Umbilical cord (tissue), 2 donors: ENCODE measurements at places on chromosomes 11 and 22. TPM values are rescaled to one million over a fixed set of nuclear protein-coding genes. Genes with fewer than 3 reads are reported as not detected.

DNA sequence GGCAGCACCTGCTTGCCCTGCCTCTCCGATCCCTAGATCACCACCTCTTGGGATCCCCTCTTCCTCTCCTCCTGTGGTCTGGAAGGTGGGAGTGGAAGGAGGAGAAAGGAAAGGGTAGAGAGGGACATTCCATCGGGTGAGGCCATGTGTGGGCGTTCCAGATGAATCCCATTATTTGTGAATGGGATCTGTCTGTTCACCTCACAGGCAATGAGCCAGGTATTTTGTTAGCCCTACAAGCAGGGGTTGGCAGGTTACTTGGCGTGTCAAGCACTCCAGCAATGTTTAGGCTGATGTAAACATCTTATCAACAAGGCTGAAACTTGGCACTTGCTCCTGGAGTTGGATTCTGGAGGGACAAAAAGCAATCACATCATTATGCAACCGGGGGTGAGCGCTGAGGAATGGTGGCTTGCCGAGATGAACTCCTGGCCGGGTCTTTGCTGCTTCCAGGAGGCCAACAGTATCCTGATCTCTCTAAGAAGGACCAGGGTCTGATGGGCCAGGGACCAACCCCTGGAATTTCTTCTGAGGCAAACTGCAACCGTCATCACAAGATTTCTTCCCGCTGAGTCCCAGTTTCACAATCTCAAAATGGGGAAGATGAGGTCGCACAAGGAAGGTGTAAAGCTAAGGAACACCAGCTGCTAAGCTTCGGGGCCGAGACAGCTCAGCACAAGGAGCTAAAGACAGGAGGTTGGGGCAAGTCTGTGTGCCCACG, 7.8 kb downstream of the ADAMTS8 start:
- DNase-seq, result no peak

- DNase-seq, result no peak
Observed at GRCh38 chr11:79637219-79637618, 196.4 kb upstream of the TENM4 start.

DNA sequence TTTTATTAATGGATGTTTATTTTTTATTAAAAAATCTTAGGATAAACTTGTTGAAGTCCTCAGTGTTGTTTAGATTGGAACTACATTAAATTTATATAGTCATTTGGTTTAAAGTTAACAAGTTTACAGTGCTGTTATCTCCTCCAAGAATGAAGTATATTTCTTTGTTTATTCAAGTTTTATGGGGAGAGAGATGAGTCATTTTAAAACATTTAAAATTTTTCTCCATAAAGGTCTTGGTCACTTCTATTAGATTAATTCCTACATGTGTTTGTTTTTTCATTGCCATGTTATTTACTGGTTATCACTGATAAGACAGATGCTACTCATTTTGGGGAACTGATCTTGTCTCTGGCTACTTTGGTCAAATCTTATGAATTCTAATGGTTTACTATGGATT, 429.6 kb downstream of the METTL15 start:
- DNase-seq, result no peak

- no peak for DNase-seq
Observed at GRCh38 chr22:20427945-20428417, 9.6 kb downstream of the SCARF2 start.

- peak; percentile 54 for DNase-seq
Observed at GRCh38 chr11:121886005-121886734, 229.8 kb downstream of the BLID start.

DNA sequence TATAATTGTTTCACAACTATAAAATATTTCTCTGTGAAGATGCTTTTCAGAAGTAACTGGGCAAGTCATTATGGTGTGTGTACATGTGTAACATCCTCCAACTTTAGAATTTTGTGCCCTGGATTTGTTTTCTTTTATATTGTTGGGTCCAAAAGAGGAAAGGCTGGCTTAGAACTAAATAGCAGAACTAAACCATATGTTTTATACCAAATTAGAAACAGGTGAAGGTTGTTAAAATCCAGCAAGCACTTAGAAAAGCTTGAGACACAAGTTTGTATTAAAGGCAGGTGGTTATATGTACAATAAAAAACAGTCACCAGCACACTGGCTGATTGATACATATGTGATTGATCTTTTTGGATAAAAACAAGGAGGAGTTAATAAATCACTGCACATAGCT, 158.5 kb downstream of the WNT11 start:
- DNase-seq, result no peak

DNA sequence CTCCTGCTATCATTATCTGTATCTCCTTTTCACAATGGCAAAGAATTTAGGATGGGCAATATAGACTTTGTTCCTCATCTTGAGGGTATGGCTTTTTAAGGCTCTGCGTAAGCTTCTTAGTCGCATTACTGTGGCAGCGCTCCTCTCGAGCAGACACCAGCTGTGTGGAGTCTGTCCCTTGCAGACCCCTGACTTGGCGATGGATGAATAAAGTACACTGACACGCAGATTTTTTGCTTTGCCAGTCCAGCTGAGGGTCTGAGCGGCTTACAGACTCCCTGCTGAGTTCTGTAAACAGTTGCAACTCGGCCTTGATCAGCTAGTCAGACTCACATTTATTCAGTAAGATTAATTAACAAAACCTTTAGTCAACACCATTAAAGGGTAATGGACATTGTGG, 390.0 kb upstream of the CNTN5 start:
- no peak for DNase-seq

GRCh38 chr11:19766206-19766605, 53.6 kb downstream of the NAV2 start:
- peak; percentile 69 for DNase-seq

- DNase-seq, result no peak
Observed at GRCh38 chr11:47289856-47290255, 19.9 kb downstream of the MADD start.

GRCh38 chr11:19419021-19419750, 178.4 kb upstream of the E2F8 start:
- no peak for DNase-seq

DNA sequence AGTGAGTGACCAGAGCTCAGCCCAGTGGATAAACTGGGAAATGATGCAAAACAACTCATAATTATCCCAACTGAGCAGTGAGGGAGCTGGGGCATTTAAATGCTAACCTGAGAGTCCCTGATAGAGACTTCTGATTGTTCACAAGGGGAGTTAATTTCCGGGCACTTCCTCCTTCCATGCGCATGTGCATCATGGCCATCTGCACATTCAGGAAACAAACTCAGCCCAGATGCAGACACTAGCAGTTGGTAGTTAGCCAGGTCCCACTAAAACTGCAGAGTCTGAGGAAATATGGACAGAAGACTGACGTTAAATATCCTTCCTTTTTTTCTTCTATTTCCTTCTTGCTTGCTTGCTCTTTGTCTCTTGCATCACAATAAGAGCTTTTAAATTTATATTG, 852.1 kb upstream of the LRRC4C start:
- DNase-seq, result no peak

DNA sequence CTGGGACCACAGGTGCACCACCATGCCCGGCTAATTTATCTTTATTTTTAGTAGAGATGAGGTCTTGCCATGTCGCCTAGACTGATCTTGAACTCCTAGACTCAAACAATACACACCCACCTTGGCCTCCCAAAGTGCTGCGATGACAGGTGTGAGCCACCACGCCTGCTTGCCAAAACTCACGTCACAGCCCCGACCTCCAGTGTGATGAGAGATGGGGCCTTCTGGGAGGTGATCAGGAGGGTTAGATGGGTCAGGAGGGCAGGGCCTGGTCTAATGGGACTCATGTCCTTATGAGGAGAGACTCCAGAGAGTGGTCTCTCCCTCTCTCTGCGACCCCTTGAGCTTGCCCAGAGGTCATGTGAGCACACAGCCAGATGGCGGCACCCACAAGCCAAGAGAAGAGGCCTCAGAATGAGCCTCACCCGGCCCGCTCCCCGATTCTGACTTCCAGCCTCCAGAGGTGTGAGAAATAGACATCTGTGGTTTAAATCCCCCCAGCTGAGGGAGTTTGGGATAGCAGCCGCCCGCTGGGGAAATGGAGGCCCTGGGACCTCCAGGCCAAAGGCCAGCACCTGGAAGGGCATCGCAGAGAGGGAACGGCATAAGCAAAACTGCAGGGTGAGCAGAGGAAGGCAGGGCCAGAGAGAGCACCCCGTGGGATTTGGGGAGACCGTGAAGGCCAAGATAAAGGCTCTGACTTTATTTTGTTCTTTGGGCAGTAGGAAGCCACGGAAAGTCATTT, 24.1 kb upstream of the GAL start:
- no peak for DNase-seq

DNA sequence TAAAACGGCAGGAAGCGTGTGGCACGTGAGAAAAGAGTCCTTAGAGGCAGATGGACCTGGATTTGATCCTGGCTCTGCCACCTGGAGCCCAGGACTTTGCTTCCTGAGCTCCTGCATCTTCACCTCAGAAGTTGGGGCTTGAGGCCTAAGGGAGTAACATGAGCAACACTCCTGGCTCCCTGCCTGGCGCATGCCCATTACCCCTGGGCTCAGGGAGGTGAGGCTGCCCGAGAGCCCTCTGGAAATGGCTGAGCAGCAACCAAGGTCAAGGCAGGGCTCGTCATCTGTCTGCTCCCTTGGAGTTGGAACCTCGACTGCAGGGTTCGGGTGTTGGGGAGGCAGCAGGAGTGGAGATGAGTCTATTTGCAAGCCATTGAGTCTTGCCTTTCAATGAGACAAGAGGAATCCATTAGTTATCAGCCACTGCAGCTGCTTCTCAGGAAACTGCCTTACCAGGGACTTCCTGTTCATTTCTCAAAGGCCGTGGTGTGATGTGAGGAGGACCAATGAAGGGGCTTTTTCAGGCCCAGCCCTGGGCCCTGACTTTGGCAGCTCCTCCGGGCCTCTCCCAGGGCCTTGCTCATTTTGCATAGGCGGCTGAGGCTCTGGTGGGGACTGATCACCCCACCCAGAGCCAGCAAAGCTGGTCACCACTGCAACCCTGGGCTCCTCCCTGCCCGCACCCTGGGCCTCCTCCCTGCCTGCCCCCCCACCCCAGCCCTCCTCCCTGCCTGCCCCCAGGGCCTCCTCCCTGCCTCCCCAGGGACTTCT, 6.4 kb downstream of the FADS2 start:
- DNase-seq, result peak; percentile 96

- DNase-seq, result peak; percentile 56
Observed at GRCh38 chr11:78798663-78799062, 224.0 kb upstream of the NARS2 start.

GRCh38 chr22:25557218-25557617, 7.3 kb upstream of the GRK3 start:
- no peak for DNase-seq

DNA sequence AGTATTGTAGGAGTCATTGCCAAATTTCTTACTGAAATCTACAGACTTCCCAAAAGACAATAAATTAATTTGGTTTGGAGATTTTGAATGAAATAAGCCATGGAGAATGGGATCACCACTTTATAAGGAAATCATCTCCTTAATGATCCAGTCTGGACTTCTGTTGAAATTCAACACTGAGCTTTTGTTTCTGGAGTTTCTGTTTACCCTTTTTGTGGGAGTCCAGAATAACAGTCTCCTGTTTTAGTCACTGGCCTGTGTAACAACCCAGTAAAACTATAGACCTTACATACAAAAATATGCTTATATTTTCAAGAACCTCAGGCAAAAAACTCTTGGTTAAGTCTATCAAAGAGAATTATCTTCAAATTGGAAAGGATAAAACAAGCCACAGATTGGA, 321.7 kb upstream of the PLET1 start:
- DNase-seq, result no peak

GRCh38 chr11:95330302-95330701, 99.3 kb upstream of the SESN3 start:
- DNase-seq, result no peak

DNA sequence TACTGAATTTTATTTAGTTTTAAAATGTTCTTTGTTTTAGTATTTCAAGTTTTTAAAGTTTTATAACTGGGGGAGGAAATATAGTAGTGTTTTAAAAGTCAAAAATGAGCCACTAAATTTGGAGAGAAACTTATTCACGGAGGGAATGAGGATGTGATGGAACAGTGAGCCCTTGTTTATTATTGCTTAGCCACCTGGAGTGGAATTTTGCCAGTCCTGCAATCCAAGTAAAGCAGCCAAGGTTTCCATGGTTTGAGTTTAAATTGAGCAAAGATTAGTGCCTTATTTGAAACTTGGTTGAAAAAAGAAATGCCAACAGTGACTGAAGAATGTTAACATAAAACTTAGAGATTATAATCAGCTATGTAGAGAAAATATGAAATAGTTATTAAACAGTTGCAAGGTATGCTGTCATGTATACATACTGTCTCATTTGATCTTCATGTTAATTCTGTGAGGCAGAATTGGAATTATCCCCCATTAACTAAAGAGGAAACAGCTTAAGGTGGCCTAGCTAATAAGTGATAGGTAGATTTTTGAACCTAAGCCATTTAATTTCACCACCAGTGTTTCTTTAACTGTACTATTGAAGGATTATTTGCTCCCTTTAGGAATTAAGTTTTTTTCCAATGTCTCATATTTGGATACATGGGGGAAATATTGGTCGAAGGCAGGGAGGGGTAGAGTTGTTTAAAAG, 36.4 kb downstream of the SWAP70 start:
- no peak for DNase-seq

DNA sequence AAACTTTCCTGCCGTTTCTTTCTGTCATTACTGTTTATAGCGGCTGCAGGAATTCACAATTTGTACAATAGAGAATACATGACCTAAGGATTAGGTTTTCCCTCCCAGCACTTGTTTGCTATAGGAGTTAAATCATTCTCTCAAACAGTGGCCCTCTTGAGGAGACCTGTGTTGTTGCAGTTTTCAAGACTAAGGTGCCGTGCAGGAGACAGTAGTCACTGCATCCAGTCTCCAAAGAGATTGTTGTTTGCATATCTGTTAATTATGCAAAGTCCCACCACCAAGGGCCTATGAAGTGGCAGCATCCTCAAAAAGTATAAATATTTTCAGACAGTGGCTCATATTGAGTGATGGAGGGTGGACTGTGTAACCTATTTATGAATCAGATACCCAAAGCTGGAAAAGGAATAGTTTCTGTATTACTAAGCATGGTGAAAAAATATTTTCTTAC, 2.3 kb downstream of the PRSS23 start:
- DNase-seq, result peak; percentile 33

- DNase-seq, result no peak
Observed at GRCh38 chr11:102669664-102670063, 35.9 kb downstream of the MMP27 start.

DNA sequence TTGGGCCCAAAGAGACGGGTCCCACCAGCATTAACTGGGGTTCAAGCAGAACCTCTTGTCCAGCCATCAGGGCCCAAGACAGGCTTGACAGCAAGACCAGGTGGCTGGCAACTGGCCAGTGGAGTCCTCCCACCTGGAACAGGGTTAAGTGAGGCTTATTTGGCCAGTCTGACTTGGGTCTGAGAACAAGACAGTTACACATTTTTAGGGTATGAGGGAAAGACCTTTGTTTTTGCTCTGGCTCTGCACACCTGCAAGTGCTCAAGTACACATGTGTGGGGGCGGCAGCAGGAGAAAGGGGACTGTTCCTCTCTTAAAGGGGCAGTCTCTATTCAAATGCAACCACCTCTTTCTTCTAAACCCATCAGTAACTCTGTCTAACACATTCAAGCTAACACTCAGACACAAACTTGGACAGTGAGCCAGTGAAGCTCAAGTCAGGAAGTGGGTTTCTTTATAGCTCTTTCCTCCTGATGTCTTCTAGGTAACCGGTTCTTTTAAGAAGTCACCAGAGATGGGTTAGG, 116.2 kb downstream of the ETS1 start:
- DNase-seq, result no peak

NRGN gene
- not detected for total RNA-seq

TMEM123 gene
- total RNA-seq, result 136 TPM

OR10A2 gene
- total RNA-seq, result 1.9 TPM

PI4KA gene
- 21.2 TPM for total RNA-seq

LRRC56 gene
- not detected for total RNA-seq

KRTAP5-7 gene
- total RNA-seq, result not detected

LRRN4CL gene
- total RNA-seq, result 3.1 TPM

CASP5 gene
- not detected for total RNA-seq

C22orf42 gene
- 0.96 TPM for total RNA-seq

HIPK3 gene
- total RNA-seq, result 283 TPM
